ENCODE measurements at places on chromosomes 2 and 18.

DNA sequence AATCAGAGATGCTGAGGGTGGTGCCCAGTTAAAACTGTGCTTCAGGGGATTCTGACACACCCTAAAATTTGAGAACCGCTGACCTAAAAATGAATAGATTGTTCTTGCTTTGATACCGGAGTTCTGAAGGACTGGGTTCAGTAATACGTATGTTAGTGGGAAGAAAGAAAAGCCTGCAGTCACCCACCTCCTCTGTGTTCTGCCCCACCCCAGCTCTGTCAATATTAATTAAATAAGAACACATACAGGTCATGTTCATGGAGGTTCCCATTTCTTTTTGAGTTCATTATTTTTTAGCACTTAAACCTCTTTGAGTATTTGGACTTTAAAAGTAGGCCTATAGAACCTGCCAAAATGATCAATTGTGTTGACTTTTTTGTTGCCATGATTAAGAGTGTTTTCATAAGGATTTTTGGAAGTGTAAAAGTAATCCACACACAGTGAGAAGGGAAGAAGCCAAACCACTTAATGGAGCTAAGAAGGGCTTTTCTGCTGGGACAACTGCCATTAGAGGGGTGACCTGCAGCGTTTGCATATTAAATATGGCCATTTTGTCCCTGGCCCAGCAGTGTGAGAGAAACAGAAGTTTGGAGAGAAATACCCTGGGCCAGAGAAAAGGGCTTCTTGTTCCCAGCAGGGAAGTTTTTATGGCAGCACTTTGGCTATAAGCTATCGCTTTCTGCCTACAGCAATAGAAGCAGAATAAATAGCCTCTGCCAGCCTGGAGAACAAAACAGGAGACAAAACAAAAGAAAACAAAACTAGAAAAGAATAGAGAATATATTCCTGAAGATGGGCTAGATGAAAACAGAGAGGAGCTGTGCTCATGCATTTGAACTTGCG is 80.7 kb upstream of the RNF152 start:
- no peak for DNase-seq

GRCh38 chr2:127097841-127098651 is 8.9 kb downstream of the BIN1 start:
- DNase-seq: no peak

GRCh38 chr2:128091726-128092080 is 703 bp downstream of the UGGT1 start:
- DNase-seq: no peak

GRCh38 chr2:109344270-109344805 is 215.3 kb downstream of the SH3RF3 start:
- no peak for DNase-seq

- DNase-seq: no peak
Measured at GRCh38 chr18:49243391-49243790, 217.1 kb downstream of the DYM start.

DNA sequence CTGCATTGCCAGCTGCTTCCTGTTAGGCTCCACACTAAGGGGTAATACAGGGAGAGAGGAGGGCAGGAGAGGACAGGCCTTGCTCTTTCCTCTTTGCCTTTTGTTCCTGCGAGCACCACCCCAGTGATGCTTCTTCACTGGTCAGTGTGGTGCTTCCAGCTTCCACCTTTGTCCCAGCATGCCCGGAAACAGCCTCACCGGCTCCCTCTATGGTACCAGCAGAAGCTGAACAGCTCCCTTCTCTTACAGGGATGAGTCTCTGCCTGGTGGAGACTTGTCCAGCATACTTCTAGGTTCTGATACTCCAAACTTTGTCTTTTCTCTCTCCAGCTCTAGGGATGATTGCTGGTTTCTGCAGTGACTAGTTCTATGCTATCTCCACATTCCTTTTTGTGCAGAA is 413.3 kb downstream of the TSN start:
- DNase-seq: no peak

DNA sequence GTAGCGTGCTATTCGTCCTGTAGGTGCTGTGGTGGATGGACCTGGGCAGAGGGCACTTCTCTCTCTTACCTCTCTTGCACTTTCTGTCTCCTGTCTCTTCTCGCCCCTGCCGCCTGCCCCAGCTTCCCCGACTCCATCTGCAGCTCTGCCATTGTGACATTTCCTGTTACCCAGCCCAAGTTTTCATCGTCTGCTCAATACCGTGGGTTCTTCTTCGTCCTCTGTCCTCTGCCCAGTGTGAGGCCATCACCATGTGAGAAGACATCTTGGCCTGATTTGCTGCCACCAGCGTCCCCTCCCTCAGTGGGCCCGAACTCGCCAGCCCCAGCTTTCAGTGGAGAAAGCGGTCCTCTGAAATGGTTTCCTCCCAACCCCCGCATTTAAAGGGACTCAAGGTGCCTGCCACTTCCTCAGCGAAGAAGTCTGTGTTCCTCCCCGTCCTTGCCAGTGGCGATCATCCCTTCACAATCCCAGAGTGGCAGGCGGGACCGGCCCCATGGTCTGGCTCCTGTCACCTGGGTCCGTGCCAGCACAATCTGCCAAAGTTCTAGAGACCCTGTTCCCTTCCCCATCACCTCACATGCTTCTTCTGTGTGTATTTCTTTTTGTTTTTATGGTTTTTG is 18.0 kb downstream of the TGOLN2 start:
- no peak for DNase-seq

DNA sequence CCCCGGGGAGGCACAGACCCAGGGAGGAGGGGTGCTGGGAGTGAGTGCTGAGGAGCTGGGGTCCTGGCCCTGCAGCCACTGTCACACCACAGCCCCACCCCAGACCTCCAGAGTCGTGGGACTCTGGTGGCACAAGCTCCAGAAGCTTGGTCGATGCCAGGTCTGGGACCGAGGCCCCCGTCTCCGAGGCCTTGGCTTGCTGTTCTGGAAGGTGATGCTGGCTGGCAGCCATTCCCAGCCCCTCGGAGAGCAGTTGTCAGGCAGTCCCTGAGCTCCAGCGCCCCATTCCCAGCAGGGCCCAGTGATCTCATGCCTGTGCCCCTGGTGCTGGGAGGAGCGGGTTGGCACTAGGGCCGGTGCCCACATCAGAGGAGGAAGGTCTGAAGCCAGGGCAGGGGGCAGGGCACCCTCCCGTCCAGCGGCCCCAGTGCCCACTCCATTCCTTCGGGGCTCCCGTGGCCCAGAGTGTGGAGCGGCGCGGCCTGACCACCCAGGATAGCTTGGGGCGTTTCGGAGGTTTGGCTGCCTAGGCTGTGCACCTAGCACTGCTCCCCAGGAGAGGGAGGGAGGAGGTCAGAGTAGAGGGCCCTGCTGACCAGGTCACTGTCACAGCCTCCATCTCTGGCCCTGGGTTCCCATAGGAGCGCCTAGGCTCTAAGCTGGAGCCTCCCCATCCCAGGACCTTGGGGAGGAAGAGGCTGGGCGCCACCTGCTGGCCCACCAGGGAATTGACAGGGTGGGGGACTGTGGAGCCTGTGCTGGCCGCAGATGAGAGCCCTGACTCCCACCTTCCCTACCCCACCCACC is 16.8 kb upstream of the ALPI start:
- no peak for DNase-seq

GRCh38 chr18:79896738-79897137 is 54.7 kb downstream of the SLC66A2 start:
- DNase-seq: no peak

- no peak for DNase-seq
Measured at GRCh38 chr2:31138037-31138962, at the start of gene GALNT14. GALNT14 (minus strand) TSS chr2:31138440; CDS start chr2:31138086, 354 bp downstream.

DNA sequence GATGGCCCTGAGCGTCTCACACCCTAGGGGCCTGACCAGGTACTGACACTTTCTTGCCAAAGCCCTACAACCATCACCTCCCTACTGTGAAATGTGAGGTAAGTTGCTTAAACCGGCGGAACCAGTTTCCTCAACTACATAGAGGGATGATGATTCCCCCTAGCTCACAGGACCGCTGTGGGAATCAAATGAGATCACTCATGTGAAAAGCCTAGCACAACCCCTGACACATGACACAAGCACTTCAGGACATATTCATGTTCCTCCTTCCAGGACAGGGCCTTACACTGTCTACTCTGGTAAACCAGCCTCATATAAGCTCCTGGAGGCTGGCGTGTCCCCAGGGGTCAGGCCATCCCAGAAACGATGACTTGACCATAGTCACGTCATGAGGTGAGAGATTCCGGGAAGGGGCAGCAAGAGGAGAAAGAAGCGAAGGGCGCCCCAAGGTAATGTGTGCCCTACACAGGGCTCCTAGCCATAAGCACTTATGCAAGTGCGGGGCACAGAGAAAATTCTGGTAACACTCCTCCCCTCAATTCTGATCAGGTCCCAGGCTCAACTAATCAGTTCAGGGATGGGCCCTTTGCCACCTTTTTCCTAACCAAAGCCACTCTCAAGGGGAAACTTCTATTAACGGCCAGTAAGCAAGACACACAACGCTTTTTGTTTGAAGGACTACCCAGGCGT is 49.5 kb downstream of the C2orf42 start:
- peak; percentile 28 for DNase-seq

All from T-helper 17 cell (primary cell).